ENCODE measurements at places on chromosomes 7 and 10. TPM values are rescaled to one million over a fixed set of nuclear protein-coding genes. Genes with fewer than 3 reads are reported as not detected.

DNA sequence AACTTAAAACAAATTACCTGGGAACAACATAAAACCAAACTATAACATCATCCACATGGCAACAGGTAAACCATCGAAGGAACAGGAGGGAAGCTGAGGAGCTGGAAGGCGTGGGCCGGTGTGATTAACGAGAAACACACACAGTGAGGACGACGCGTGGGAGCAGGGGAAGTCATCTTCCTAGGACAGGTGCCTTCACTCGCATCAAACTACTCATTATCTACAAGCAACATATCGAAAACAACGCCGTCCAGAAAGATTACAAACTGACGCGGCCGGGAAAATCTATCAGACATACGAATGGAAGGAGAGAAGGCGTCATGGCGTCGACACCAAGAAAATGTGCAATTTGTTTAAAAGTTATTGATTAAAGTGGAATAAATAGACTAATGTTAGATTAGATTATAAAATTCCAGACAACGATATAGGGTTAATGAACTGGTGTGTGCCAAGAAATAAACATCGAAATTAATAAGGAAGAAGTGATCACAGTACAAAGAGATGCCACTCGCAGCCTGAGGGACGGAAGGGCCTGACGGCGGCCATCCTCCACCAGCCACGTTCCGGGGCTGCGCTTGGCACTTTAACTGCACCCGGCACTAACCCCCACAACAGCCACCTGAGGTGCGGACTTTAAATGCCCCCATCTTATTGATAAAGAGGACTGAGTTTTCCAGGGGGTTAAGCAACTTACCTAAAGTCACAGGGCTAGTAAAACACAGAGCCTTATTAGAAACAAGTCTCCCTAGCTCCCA lies 581.7 kb downstream of the DNAJB6 start:
- H3K27ac ChIP-seq = no peak overlapping the region
- no peak for DNase-seq
- H3K4me1 ChIP-seq = no peaks in the 10 kb centered on the region
- no peaks in the 10 kb centered on the region for H3K36me3 ChIP-seq
- no peaks in the 10 kb centered on the region for H3K27me3 ChIP-seq

DNA sequence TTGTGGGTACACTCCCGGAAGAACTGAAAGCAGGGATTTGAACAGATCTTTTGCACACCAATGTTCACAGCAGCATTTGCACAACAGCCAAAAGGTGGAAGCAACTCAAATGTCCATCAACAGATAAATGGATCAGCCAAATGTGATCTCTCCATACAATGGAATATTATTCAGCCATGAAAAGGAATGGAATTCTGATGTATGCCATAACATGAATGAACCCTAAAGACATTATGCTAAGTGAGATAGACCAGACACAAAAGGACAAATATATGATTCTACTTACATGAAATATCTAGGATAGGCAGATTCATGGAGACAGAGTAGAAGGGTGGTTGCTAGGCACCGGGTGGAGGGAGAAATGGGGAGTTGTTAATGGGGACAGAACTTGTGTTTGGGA lies 36.7 kb downstream of the CLEC2L start:
- no peak overlapping the region for H3K27ac ChIP-seq
- H3K27me3 ChIP-seq = no peaks in the 10 kb centered on the region
- H3K36me3 ChIP-seq = peaks cover 7% of the 10 kb centered on the region

GRCh38 chr7:85820702-85821443 lies 634.0 kb upstream of the SEMA3D start:
- no peak overlapping the region for H3K27ac ChIP-seq
- no peaks in the 10 kb centered on the region for H3K27me3 ChIP-seq
- DNase-seq = peak; percentile 16
- no peaks in the 10 kb centered on the region for H3K4me1 ChIP-seq

GRCh38 chr7:47725031-47725780 lies 143.3 kb upstream of the TNS3 start:
- H3K4me3 ChIP-seq = no peak overlapping the region
- no peak overlapping the region for H3K27ac ChIP-seq
- H3K4me1 ChIP-seq = peaks cover 2% of the 10 kb centered on the region
- no peak for DNase-seq
- no peaks in the 10 kb centered on the region for H3K36me3 ChIP-seq
- H3K27me3 ChIP-seq = no peaks in the 10 kb centered on the region

DNA sequence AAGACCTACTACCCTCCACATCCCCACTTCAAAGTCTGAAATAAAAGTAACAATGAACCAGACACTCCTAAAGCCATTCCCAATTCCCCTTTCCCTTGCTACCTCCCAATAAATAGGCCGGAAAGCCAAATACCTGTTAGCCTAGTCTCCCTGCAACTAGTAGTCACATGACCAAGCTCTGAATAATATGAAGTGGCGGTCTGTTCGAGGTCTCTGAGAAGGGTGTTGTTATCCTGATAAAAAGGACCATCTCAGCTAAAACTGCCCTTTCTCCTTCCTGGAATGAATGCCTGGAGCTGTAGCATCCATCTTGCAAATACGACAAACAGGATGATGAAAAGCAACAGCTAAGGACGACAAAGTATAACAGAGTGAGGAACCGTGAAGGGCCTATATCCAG lies 6.0 kb downstream of the KIF5B start:
- H3K27ac ChIP-seq = no peak overlapping the region
- no peaks in the 10 kb centered on the region for H3K27me3 ChIP-seq
- H3K36me3 ChIP-seq = peaks cover 30% of the 10 kb centered on the region
- H3K4me1 ChIP-seq = peaks cover 73% of the 10 kb centered on the region
- DNase-seq = no peak
- H3K4me3 ChIP-seq = no peak overlapping the region

DNA sequence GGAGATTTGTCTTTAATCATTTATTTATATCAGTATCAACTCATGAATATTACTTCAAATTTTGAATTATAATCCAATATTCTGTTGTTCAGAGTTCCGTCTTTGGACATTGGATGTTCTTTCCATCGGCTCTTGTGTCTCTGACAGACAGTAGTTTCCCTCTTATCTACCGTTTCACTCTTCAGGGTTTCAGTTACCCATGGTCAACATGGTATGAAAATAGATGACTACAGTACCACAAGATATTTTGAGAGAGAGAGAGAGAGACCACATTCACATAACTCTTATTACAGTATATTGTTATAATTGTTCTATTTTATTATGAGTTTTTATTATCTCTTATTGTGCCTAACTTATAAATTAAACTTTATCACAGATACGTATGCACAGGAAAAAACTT lies 6.8 kb downstream of the SHTN1 start:
- H3K36me3 ChIP-seq = no peaks in the 10 kb centered on the region
- no peak overlapping the region for H3K27ac ChIP-seq
- no peaks in the 10 kb centered on the region for H3K27me3 ChIP-seq
- DNase-seq = no peak
- H3K4me1 ChIP-seq = no peaks in the 10 kb centered on the region
- no peak overlapping the region for H3K4me3 ChIP-seq

Gene TEX36
- not detected for total RNA-seq

Gene GLUD1
- total RNA-seq = 125 TPM

Gene PCLO
- 2.9 TPM for total RNA-seq

Gene HOXA4
- 8.5 TPM for total RNA-seq
